ENCODE measurements at places on chromosomes 4 and X.

DNA sequence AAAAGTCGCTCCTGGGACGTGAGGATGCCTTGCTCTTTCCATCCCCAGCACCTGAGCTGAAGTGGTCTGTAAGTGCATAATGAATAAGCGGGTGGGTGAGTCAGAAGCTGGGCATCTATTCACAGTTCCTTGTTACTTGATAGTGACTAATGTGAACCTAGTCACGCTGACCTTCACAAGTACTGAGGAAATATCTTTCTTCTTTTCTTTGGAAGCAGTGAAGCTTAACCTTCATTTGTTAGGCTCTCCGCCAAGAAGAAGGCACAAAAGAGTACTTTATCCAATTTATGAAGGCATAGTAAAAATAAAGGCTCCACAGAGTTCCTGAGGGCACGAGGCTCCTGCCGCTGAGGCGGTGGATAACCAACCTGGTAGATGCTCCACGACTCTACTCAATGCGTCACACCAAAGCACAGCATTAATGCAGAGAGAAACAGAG is 475.7 kb upstream of the SLIT2 start:
- no peak for DNase-seq

DNA sequence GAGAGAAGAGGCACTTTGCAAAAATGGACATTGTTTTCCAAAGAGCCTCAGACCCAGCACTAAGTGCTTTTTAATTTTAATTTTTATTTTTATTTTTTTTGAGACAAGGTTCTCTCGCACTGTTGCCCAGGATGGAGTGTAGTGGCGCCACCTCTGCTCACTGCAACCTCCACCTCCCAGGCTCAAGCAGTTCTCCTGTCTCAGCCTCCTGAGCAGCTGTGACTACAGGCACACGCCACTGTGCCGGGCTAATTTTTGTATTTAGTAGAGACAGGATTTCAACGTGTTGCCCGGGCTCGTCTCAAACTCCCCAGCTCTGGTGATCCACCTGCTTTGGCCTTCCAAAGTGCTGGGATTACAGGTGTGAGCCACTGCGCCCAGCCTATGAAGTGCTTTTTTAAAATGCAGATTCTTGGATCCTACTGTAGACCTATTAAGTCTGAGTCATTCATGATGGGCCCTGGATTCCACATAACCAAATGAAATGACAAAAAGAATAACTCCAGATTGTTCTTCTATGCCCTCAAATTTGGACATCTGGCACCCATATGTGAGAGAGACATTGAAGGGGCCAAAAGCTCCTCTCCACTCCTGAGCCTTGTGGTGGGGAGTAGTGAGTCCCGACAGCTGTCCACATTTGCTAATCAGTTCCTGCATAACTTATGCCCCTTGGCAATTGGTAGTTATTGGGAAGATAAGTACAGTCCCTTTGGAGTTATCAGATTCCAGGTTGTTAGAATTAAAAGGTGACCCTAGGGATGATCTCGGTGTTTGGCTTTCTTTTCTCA is 3.6 kb downstream of the NOCT start:
- DNase-seq = no peak

DNA sequence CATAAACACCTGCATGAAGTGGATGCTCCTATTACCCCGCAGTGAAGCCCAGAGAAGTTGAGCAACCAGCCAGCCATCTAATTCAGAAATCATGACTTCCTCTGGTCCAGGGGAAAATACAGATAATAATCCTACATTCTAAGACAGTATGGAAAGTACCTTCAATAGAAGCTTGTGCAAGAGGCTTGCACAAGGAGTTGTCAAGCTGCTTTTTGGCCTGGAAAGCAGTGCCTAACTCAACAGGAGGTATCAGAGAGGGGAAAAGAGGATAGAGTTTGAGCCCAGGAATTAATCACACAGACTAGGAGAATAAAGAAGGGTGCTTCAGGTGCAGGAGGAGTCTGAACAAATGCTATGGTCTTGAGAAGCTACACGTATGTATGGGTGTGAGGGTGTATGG is 26.7 kb downstream of the TMEM192 start:
- DNase-seq = no peak

DNA sequence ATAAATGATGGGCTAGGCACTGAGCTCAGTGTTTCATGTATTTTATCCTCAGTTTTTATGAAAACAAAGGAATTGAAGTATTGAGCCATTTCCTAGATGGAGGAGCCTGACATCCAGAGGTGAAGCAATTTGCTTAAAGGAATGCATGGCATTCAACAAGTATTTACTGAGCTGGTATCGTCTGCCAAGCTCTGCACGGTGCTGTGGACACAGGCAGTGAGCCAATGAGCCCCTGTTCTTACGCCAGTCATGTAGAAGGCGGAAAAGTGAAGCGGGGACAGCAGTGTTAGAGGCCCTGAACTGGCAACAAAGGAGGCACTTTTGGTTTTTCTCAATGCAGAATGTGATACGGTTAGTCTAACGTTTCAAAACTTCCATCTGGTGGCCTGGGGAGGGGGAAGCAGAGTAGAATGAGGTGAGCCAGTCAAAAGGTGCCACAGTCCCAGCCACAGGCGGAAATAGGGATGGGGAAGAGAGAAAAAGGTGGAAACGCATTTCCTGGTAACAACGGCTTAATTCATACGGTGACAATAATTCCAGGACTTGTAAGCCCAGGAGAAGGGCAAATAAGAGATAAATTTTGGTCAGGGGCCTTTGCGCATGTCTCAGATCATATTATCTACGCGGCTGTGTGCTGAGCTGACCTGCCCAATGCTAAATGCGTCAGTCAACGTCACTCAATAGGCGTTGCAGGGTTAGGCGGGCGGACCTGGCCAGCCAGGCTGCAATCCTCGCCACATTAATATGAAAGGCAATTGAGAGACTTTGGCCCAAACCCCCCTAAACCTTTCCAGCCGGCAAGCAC is 133.9 kb downstream of the AFAP1 start:
- no peak for DNase-seq

- DNase-seq = no peak
Observed at GRCh38 chr4:13498469-13498868, 14.3 kb upstream of the RAB28 start.

DNA sequence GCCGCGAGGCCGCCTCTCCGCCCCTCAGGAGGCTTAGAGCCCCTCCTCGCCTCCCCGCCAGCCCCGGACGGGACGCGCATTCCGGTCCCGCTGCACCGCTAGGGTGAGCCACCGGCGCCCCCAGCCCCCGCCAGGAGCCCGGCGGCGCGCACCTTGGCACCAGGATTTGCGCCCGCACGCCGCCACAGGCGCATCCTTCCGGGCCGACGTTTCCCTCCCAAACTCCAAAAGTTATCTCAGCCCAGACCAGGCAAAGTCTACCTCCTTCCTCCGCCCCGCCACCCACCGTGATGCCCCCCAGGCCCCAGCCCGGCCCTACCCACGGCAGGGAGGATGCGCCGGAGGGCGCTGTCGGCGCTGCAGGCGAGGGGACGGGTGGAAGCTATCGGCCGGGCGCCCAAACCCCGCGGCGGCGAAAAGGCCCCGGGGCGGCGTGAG is 538 bp downstream of the SCML2 start:
- no peak for DNase-seq

GRCh38 chrX:66013194-66013816 is 26.6 kb downstream of the VSIG4 start:
- no peak for DNase-seq

- no peak for DNase-seq
Observed at GRCh38 chr4:129561886-129562671, 466.1 kb downstream of the C4orf33 start.

GRCh38 chr4:152399246-152399645 is 136.6 kb downstream of the FBXW7 start:
- no peak for DNase-seq

DNA sequence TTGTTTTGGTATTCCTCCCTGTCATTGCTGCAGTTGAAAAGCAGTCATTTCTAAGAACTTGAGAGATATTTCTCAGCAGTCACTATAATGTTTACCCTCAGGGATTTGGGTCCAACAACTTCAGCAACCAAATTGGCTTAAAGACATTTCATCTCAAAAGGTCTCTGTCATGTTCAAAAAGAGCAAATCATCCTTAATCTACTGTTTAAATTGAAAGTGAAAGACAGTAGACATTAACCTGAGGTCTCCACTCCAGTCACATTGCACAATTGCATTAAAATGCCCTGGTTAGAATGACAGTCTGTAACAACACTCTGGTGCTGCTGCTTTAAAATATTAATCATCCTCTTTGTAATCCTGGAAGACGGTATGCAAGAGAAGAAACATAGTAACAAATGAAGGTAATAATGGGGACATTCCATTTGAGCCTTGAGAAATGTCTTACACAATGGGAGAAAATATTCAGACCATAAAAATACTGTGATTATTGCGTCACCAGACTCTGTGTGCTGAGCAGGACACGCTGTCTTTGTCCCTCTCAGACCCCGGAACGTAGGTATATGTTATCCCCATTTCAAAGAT is 90.2 kb upstream of the UNC5C start:
- DNase-seq = no peak

GRCh38 chr4:33711826-33712225 is 2532.5 kb downstream of the ARAP2 start:
- DNase-seq = no peak

DNA sequence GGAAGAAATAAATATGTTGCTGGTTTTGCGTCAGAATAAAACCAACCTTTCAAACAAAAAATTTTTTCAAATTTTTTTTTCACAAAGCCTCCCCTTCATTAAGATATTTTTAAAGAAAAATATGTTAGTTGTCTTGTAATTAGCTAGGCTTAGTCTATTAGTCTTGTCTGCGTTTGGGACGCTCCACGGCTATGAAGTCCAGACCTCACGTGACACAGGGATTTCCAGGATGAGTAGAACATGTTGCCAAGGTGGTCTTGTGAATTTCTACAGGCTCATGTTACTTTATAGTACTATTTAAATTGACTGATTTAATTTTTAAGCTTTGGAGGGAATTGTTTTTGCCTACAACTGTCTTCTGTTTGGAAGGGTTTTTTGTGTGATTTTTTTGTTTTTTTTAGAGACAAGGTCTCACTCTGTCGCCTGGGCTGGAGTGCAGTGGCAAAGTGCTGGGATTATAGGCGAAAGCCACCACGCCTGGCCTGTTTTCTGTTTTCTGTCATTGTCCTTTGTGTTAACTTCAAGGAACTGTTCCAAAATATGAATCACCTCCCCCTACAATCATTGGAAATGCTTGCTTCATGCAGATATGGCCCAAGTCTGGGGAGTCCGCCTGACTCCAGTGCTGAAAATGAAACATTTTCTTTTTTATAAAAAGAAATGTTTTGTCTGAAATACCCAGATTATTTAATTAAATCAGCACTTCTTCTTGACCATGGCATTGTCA is 26.2 kb downstream of the TMEM144 start:
- no peak for DNase-seq

DNA sequence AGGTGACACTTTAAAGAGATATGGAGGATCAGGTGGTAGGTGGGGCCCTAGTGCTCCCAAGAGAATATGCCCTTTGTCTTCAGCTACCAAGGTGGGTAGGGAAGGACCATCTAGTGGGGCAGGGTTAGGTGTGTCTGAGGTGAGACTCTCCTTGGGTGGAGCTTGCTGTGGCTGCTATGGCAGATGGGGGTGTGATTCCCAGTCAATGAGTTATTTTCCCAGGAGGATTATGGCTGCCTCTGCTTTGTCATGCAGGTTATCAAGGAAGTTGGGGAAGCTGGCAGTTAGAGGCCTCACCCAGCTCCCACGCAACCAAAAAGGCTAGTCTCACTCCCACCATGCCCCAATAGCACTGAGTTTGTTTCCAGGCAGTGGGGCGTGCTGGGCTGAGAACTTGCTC is 18.0 kb upstream of the SPIN2A start:
- DNase-seq = no peak

- DNase-seq = no peak
Observed at GRCh38 chr4:138967313-138967712, 48.3 kb upstream of the NOCT start.

GRCh38 chr4:13527981-13528820 is 16.1 kb downstream of the NKX3-2 start:
- no peak for DNase-seq

DNA sequence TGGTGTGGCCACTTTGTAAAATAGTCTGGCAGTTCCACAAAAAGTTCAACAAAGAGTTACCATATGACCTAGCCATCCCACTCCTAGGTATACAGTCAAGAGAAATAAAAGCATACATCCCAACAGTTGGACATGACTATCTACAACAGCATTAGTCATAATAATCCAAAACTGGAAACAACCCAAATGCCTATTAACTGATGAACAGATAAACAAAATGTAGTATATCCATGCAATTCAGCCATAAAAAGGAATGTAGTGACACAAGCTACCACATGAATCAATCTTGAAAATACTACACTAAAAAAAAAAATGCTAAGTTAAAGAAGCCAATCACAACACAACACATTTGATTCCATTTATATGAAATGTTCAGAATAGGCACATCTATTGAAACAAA is 16.1 kb downstream of the MED14 start:
- no peak for DNase-seq

DNA sequence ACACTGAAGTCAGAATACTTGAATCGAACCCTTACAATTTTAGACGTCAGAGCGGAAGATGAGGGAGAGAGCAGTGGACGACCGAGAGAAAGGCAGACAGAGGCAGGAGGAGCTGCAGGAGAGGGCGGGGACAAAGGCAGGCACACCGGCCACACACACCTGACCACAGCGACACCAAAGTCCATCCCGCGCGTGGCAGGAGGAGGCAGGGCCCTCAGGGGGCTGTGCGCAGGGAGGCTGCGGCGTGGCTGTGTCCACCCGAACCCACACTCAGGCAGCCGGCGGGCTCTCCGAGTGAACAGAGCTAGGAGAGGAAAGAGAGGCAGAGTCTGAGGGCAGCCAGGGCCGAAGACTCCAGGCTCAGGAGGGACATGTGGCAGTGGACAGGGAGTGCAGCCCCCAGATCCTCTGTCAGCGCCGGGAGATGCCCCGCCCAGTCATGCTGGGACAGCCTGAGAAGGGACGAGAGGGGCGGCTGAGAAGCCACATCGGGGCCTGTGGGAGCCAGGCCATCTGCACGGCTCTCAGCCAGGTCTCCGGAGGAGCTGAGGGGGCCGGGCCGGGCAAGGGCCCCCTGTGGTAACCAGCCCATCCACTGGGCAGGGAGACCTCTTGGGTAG is 20.1 kb downstream of the GAK start:
- no peak for DNase-seq

- no peak for DNase-seq
Observed at GRCh38 chr4:121217351-121217750, 53.2 kb upstream of the TNIP3 start.

DNA sequence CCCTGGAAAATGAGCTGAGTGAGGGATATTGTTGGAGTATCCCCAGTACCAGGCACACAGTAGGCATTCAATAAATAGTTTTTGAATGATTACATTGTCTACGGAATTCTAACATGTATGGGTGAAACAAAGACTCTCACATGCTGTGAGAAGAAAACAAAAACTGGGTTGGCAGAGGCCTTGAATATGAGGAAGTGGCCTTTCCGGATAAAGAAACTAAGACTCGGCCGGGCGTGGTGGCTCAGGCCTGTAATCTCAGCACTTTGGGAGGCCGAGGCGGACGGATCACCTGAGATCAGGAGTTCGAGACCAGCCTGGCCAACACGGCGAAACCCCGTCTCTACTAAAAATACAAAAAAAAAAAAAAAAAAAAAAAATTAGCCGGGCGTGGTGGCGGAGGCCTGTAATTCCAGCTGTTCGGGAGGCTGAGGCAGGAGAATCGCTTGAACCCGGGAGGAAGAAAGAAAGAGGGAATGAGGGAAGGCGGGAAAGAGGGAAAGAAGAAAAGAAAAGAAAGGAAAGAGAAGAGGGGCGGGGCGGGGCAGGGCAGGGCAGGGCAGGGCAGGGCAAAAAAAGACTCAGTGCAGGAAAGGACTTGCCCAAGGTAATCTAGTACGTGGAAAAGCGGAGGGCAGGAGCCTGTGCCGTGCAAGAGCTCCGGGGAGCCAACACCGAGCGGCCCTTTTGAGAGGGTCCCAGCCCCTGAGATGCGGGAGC is 689 bp upstream of the TMA16 start:
- DNase-seq = no peak

GRCh38 chrX:153967536-153968224 is 3.9 kb downstream of the HCFC1 start:
- no peak for DNase-seq
